ENCODE measurements at places on chromosomes 12 and 14.
A peak's percentile ranks its signal among the peaks of the same experiment; 100 is the strongest.

- DNase-seq, result peak; percentile 9
These were observed 16.7 kb downstream of the OR9K2 start for GRCh38 chr12:55142669-55143565.

DNA sequence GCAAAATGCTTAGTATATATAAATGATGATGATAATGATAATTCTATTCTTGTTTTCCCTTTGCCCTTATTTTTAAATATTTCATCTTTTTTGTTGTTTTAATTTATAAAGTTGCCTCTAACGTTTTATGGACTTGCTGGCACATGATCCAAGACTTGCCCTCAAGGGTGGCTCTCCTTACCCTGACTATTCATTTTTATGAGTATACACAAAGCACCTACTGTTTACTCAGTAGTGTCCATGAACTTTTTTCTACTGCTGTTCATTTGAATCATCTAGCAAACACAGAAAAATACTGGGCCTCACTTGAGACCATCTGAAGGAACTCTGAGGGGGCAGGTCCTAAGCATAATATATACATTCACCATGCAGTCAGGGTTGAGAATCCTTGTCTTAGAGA, 276.2 kb downstream of the AACS start:
- no peak for DNase-seq

GRCh38 chr14:30395065-30395464, 163.9 kb upstream of the G2E3 start:
- DNase-seq, result no peak

- DNase-seq, result peak; percentile 72
These were observed 900 bp downstream of the C2CD5 start for GRCh38 chr12:22543246-22544037.

DNA sequence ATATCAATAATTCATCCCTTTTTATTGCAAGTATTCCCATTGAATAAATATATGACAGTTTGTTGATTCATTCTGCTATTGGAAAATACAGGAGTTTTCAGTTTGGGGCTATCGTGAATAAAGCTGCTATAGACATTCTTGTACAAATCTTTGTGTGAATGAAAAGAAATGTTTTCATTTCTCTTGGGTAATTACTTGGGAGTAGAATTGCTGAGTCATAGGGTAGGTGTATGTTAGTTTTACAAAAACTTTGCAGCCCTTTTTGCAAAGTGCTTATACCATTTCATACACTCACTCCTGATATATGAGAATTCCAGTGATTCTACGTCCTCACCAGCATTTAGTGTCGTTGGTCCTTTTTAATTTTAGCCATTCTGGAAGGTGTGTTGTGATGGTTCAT, 6.9 kb upstream of the PTCSC3 start:
- no peak for DNase-seq

GRCh38 chr14:92568621-92569479, 55.3 kb downstream of the RIN3 start:
- no peak for DNase-seq

GRCh38 chr12:118521036-118521370, 144.6 kb downstream of the SUDS3 start:
- no peak for DNase-seq

DNA sequence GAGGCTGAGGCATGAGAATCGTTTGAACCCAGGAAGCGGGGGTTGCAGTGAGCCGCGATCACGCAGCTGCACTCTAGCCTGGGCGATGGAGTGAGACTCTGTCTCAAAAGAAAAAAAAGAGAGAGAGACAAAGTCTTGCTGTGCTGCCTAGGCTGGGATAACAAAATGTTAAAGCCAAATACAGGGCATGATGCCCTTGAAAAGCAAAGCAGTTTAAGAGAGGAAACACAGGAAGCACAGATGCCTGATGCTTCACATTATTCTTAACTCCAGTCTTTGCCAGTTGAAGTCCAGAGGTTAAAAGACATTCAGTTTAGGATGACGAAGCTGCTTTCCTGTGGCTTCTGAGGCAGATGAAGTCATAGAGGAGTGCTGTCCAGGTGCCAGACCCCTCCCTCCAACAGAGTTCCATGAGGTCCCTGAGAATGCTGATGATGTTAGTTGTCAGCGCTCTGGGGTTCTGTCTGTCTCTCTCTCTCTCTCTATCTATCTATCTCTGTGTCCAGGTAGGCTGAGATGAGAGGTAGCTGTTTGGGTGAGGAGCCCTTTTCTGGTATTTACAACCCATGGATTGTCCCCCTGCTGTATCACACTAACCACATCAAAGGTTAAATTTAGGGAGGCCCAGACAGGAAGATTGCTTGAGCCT, 4.9 kb upstream of the MRPL52 start:
- DNase-seq, result no peak

- no peak for DNase-seq
These were observed 62.5 kb downstream of the ZFP36L1 start for GRCh38 chr14:68730348-68730747.

- no peak for DNase-seq
These were observed 676.5 kb downstream of the DIO2 start for GRCh38 chr14:79534703-79535353.

GRCh38 chr14:101049942-101050341, 146.4 kb upstream of the RTL1 start:
- no peak for DNase-seq

DNA sequence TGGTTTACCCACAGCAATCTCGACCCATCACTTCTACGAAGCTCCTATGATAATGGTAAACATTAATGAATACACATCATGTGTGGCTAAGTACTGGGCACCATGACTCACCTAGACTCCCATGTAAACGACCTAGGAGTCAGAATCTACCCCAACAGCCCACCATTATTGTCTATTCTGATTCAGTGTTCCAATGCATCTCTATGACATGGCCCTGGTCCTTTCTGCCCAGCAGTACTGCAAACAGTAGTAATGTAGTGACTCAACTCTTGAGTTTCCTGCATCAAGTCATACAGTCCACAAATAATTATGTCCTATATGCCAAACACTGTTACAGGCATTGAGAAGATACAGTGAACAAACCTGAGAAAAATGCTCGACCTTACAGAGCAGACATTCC, 14.6 kb downstream of the GTF2A1 start:
- DNase-seq, result no peak

- DNase-seq, result no peak
These were observed 874 bp upstream of the RNU6-8 start for GRCh38 chr14:32203928-32204357.

- DNase-seq, result no peak
These were observed 35.5 kb upstream of the FRMD6 start for GRCh38 chr14:51616256-51616655.

GRCh38 chr12:57998251-57998650, 56.9 kb downstream of the ATP23 start:
- DNase-seq, result no peak

- no peak for DNase-seq
These were observed 1.2 kb downstream of the ZBTB25 start for GRCh38 chr14:64502456-64502855.

- no peak for DNase-seq
These were observed 42.8 kb upstream of the CORO1C start for GRCh38 chr12:108773798-108774788.

DNA sequence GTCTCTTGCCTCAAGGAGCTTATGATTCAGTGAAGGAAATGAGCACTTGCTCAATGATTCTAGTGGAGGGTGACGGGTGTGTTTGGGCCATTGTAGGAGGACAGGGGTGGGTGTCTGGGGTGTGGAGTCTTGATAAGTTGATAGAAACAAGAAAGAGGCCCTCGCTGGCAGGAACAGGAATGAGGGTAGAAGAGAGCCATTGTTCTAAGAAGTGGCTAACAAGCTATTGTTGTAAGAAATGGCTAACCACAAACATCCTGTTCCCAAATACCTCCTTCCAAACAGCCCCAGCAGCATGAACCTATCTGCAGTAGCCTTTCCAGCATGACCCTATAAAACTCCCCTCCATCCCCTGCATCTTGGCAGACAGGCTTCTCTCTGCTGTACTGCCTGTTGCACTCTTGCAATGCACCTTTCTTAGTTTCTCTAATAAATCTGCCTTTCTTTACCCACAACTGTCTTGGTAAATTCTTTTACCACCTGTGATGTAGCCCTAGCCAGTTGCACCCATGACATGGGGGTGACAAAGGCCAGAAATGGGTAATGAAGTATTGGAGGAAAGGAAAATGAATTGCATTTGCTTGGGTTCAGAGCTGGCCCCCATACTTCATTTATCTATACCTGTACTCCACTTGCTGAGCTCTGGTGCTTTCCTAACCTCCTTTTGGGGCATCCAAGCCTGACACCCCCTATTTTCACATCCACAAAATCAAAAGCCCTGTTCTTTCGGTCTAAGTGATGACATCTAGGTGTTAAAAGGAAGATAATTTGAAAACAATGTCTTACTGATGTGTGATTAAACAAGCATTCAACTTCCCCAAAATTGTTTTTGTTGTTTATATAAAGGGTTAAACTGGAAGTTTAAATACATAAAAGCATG, 389.1 kb downstream of the GRIN2B start:
- peak; percentile 45 for DNase-seq

DNA sequence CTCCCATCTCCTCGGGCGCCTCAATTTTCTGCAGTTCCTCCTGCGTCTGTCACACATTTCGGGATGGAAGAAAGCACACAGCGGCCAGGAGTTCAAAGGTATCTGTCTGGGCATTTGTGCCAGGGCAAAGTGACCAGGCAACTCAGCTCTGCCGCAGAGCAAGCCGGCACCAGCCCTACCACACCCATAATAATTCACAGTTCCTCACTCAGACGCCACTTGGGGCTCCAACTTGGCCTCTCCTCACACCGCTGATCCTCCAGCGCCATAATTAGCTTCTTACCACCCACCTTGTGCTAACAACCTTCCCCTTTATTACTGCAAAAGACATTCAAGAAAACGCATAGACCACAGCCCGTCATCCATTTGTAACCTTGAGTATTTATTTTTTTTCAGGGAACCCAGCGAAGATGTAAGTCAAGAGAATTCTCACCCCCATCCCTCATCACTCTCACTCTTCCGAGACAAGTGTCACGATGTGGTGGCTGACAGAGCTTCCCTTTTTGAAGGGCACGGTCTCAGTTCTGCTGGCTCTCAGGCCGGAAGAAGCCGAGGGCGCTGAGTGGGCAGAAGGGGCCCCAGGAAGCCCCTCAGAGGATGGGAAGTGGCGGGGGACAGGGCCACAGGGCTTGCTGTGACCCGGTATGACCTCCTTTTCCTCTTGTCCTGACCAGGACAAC, 25.2 kb upstream of the NCOR2 start:
- DNase-seq, result no peak

DNA sequence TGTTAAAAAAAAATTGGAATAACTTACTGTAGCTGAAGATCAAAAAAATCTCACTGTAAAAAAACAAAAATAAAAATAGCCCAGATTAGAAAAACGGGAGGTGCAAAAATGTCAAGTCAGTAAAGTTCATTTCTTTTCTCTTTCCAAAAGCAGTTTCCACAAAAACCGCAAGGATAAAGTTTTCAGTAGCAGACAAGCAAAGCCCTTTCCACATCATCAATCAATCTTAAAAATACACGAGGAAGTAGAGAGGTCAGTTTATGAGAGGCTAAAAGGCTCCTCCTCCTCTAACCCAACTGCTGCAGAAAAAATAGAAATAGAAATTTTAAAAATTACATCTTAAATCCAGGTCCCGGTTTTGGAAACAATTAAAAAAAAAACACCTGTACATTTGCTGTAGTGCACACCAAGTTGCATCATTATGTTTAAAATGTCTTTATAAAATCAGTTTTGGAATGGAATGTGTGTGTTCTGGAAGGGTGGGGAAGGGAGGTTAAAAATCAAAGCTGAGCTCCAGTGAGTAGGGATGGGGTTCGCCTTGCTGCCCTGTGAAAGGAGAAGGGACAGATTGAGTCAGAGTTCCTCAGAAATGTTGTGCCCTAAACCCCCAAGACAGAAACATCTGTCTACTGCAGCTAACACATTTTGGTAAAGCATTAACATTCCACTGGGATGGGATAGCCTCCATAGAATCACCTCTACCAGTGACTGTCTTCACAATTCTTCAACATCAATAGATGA, 5.8 kb downstream of the HNRNPC start:
- DNase-seq, result no peak

- no peak for DNase-seq
These were observed 452.7 kb upstream of the PDE3A start for GRCh38 chr12:19915392-19916195.

DNA sequence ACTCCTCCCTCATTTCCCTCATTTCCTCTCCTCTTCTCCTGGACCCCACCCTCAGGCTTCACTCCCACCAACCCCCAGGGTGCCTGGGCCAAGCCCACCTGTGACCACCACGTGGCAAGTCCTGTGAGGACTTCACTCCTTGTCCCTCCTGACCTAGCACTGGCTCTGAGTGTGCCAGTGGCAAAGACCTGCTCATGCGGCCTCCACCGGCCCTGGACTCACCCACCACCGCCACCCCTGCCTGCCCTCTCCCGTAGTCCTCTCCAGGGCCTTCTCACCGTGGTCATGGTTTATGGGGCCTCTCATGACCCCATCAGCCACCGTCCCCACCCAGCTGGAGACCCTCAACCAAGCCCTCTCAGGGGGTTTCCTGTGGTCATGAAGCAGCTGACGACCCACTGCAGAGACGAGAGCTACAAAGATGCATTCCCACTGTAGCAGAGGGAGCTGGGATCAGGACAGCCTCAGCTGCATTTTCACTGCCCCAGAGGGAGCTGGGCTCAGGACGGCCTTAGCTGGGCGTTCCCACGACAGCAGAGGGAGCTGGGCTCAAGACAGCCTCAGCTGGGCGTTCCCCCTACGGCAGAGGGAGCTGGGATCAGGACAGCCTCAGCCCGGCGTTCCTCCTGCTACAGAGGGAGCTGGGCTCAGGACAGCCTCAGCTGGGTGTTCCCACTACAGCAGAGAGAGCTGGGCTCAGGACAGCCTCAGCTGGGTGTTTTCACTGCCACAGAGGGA, 3.2 kb upstream of the C14orf180 start:
- no peak for DNase-seq

DNA sequence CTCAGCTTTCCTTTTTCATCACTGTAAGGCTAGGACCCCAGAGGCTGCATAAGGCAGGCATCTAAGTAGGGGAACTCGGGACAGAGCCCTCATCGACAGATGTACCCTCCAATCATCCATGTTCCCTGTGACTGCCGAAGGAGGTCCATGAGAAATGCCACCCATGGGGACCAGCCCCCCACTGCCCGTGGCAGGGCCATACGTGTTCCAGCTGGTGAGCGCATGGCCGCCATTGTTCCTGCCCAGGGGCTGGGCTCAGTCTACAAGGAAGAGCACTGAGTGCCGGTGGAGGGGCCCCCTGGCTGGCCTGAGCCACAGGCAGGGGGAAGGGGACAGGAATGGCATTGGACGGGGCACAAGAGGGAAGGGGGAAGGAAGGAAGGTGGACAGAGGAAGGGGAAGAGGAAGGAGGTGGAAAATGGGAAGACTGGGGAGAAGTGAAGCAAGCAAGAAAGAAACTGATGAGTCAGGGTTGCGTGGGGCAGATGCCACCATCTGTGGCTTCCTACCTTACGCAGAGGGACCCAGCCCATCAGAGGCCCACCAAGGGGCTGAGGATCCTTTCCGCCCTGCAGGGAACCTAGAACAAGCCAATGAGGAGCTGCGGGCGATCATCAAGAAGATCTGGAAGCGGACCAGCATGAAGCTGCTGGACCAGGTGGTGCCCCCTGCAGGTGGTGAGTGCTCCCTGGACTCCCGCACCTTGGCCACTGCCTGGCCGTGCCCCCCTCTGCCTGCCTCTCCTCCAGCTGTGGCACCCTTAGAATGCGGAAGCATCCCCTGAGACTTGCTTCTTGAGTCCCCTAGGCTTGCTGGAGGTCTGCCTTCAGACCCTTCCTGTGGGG, 120.6 kb upstream of the FKBP4 start:
- no peak for DNase-seq

Measured in T-helper 1 cell (primary cell).